ENCODE measurements at places on chromosomes 5 and 9.
A peak's percentile ranks its signal among the peaks of the same experiment; 100 is the strongest.

DNA sequence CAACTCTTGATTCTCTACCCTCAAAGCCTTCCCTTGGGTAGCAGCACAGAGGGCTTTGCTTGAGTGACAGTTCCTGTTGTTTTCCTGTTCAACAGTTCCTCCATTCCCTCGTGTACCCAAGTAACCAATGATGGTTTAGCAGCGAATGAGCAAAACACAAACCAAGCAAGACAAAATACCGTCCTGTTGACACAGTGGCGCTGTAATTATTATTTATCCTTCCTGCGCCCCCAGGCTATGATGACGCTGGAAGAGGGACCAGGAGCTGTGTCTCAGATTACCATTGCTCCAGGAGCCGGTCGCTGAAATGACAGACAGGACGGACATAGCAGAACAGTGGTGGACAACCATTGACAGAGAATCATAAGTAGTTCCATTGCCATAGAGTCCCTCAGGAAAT is 154.8 kb downstream of the GADD45G start:
- peak; percentile 8 for DNase-seq

- DNase-seq, result no peak
Observed at GRCh38 chr5:93883459-93883858, 142.1 kb upstream of the POU5F2 start.

DNA sequence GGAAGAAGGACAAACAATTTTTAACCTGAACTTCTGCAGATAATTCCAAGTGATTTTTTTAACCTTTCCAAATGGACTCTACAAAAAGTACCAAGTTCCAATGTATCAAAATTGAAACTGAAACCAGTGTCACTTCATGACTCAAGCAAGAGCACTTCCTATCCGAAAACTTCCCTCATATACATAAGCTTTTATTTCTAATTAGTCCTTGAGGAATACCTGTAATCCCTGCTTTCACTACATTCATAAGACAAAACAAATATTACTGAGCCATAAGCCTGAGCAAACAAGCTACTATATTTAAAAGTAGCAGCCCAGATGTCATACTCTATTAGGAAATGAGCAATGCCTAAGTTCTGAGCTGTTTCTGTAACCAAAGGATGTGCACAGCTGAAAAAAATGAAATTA is 224.4 kb downstream of the EBF1 start:
- DNase-seq, result peak; percentile 43

GRCh38 chr9:6552498-6553121 is 92.9 kb downstream of the GLDC start:
- DNase-seq, result no peak

GRCh38 chr9:73573235-73573634 is 421.6 kb downstream of the ANXA1 start:
- DNase-seq, result peak; percentile 63

DNA sequence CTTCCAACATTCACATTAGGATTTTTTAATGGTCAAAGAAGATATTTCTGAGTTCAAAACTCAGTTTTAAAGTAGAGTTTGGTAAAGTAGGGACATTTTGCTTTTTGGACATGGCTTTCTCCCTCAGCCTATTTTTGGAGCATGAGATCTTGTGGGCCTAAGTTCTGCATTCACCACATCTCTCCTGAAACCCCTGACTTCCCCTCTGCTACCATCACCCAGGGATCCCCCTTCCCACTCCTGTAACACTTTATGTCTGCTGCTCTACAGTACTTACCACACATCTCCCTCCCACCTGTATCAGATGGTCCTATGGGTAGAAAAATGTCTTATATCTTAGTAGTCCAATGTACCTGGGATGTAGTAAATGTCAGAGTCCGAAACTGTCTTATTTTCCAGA is 48.2 kb upstream of the JAK2 start:
- no peak for DNase-seq

- DNase-seq, result no peak
Observed at GRCh38 chr5:31194892-31195555, 1.5 kb downstream of the CDH6 start.

- peak; percentile 36 for DNase-seq
Observed at GRCh38 chr9:18786196-18786595, 246.8 kb downstream of the SAXO1 start.

DNA sequence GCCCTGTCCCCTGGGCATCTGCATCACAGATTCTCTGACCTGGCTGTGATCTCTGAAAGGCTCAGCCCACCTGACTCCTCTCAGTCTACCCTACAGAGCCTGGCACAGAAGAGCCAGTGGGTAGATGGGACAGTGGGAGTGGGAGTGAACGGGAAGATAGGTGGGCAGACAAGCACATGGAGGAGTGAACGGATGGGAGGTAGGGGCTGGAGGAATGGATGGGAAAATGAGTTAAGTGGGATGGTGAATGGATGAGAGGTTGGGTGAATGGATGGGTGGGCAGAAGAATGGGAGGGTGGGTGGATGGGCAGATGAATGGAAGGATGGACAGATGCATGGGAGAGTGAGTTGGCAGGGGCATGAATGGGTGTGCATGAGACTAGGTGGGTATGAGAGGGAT is 18.8 kb downstream of the STK10 start:
- DNase-seq, result no peak

DNA sequence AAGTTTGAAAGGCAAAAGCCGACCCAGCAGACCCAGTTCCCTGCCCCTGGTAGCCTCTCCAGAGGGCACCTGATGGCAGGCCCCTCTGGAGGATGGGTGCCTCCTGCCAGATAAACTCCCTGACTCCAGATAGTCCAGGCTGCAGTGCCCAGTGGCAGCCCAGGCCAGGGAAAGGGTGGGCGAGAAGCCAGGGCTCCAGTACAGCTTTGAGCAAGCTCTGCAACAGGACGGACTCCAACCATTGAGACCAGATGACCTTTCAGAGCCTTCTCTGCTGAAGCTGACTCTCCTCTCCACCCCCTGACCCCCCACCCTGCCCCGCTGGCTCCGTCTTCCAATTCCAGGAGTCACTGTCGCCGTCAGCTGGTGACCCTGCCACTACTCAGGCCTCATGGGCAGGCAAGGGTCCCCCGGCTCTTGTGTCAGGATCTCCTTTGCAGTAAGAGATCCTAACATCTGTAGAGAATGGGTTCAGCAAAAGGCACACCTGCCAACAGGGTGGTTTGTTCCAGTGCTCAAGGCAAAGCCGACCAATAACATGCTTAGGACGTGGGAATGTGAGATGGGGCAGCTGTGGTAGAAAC is 15.5 kb upstream of the FCN1 start:
- DNase-seq, result no peak

GRCh38 chr5:31554552-31554951 is 22.5 kb downstream of the C5orf22 start:
- no peak for DNase-seq

DNA sequence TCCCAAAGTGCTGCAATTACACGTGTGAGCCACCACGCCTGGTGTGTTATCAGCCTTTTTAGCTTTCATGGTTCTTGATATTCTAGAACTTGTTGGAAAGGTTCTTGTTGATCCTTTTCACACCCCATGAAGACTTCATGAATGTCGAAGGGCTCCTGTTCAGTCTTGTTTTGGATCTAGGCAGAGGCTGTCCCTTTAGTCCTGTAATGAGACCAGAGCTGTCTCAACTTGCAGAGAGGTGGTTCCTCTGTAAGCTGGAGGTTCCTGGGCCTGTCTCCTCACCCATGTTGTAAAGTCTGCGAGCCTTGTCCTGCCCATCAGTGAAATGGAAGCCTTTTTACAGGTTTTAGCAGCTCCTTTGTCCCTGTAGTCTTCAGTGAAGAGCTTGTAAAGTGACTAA is 38.2 kb downstream of the PRRC2B start:
- DNase-seq, result no peak

DNA sequence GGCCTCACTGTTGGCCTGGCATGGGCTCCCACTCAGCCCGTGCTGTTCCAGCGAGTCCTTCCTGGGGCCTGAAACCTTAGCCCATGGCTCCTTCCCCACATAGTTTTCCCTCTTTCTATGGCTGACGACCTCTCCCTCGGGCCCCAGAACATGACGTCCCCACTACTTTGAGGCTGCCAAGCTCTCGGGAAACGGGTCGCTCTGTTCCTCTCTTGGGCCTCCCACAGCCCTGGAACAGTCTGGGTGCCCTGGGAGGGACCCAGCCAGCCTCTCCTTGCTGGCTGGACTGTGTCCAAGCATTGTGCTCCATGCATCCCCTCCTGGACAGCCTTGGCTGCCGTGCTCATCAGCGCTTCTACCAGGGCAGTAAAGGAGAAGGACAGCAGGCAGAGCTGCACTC is 118.3 kb downstream of the SYK start:
- no peak for DNase-seq

DNA sequence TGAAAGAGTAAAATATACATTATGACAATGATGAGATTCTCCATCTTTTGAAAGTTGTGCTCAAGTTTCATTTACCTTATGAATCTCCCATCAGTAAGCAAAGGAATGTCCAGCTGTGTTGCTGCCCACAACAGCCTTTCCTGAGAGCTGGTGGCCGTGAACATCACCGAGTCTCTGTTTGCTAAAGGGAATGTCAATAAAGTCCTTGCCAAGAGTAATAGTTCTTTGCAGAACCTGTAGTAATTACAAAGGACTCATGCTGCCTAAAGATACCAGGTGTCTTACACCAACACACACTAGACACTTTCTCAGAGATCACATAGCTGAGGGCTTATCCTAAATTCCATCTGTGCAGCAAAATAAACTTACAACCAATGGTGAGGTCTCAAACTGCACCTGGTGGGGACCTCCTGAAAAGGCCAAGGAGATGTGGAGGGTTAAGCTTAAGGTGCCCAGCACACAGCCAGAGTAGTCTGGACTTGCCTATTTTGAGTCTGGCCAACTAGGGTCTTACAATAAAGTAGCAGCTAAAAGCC is 111.1 kb upstream of the DAPK1 start:
- DNase-seq, result peak; percentile 5

- no peak for DNase-seq
Observed at GRCh38 chr9:99393993-99394392, 171.9 kb downstream of the SEC61B start.

- DNase-seq, result no peak
Observed at GRCh38 chr5:169265888-169266287, 35.1 kb downstream of the SLIT3 start.

DNA sequence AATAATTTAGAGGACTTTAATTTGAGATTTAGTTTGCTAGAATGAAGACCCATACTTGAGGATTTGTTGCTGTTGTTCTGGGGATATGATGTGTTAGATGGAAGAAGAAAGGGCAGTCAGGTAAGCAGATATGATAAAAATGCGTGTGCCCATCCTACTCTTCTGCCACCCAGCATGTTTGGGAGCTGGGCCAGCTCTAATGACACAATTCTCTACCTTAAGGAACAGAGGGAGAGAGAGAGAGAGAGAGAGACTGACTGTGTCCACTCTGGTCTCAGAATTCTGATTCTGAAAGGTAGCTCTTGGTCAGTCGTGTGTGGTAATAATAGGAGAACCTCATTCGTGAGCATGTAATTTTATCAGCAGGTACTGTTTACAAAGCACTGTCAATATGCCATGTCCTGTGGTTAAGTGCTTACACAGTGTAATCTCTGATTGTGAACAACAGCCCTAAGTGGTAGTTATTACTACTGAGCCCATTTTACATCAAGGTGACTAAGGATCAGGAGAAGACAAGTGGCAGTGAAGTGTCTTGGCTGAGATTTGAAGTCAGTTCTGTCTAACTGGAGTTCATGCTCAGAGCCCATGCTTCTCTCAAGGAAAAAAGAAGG is 307.4 kb upstream of the SEMA6A start:
- peak; percentile 70 for DNase-seq

- DNase-seq, result no peak
Observed at GRCh38 chr9:70030156-70030555, 13.5 kb upstream of the MAMDC2 start.

DNA sequence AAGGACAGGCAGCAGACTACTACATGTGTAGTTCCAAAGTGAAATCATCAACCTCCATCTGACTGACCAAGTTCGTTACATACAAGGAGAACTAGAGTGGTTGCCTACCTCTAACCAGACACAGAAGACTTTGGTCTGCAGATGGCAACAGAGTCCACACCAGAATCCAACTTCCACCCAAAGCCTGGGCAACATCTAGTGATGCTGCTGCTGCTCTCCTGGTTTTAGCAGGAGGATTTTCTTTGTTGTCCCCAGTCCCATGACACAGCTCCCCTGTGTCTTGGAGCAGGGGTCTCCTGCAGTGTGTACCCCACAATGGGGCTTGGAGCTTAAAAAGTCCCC is 46.4 kb upstream of the APC start:
- DNase-seq, result no peak

- no peak for DNase-seq
Observed at GRCh38 chr9:122835313-122835731, 6.9 kb upstream of the PDCL start.

DNA sequence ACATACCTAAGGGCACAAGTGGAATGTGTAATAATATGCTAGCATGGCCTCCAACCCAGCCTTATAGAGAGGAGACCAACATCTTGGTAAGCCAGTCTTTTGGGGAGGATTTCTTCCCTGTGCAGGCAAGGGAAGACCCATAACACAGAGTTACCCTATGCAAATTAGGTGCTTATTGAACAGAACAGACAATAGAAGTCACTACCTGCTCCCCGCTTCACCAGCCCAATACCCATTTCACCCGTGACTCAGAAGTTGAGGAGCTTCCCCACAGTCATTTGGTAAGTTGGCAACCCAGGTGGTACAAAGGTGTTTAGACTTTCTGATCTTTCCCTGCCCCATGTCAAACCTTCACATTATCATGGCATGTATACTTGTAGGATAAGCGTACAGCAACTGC is 44.6 kb downstream of the AOPEP start:
- DNase-seq, result no peak

DNA sequence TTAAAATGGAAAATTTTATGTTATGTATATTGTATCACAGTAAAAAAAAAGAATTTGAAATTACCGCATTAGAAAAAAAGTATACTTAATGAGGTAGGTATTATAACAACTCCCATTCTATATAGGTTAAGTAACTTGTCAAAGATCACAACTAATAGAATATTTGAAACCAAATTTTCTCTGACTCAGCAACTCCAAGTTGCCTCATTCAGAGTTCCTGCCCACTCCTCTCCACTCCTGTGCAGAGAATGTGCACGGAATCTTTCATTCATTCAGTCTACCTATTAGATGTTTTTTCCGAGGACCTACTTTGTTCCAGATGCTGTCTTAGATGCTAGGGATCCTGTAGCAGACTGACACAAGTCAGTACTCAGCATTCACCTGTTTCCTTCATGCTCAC is 15.4 kb downstream of the SH3TC2 start:
- DNase-seq, result no peak

DNA sequence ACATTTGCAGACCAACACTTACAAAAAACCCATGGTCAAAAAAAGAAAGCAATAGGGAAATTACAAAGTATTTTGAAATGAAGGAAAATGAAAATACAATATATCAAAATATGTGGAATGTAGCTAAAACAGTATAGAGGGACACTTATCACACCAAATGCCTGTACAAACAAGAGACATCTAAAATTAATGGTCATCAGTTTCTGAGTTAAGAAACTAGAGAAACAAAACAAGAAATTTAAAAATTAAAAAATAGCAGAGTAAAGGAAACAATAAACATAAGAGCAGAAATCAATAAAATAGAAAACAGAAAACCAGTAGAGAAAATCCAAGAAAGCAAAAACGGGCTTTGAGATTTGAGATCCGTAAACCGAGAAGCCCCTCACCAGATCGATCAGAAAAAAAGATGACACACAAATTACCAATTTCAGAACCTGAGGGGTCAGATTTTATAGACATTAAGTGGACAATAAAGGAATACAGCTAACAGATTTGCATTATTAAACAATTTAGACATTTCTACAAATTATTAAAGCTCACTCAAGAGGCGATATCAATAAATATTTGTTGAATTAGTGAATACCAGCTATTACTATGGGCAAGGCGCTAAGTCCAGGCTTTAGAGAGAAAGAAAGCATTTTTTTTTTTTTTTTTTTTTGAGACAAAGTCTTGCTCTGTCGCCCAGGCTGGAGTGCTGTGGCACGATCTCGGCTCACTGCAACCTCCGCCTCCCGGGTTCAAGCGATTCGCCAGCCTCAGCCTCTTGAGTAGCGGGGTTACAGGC is 1.0 kb upstream of the TENT2 start:
- DNase-seq, result no peak

All from NCI-H1092 treated with DMSO at 0.1 percent for 48 hours (cell line).